ENCODE measurements at places on chromosomes 6 and 20.

GRCh38 chr6:89386917-89387491 is 25.1 kb downstream of the RRAGD start:
- no peak for DNase-seq

- no peak for DNase-seq
Measured at GRCh38 chr20:39289316-39289715, 327.2 kb downstream of the DHX35 start.

- no peak for DNase-seq
Measured at GRCh38 chr20:59662161-59662560, 57.8 kb downstream of the PHACTR3 start.

DNA sequence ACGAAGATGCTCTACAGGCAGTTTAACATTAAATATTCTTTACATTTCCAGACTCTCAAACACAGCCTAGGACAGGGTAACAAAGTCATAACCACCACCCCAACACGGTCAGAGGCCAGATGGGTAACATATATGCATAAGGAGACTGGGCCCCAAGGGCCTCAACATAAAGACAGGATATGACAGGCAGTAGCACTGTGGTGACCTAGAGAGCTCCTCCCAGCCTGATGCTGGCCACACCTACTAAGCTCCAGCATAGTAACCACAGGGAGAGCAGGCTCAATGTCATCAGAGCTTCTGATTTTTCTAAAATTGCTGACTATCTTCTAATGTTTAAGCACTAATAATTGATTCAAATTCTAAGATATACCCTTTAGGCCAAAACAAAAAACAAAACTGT is 21.7 kb downstream of the SMLR1 start:
- no peak for DNase-seq

DNA sequence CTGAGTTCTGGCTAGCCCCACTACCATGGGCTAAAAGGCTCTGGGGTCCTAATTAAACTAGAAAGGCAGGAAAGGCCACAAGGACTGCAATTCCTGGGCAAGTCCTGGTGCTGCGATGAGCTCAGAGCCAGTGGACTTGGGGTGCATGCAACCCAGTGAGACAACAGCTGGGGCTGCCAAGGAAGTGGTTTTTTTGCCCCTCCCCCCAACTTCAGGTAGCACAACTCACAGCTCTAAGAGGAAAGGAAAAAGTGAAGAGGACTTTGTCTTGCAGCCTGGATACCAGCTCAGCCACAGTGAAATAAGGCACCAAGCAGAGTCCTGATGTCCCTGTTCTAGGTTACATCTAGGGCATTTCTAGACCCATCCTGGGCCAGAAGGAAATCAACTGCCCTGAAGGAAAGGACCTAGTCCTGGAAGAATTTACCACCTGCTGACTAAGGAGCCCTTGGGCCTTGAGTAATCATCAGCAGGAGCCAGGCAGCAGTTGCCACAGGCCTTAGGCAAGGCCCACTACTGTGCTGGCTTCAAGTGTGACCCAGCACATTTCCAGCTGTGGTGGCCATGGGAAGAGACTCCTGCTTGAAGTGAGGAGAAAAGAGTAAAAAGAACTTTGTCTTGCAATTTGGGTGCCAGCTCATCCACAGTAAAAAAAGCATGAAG is 358.4 kb downstream of the BTBD3 start:
- no peak for DNase-seq

DNA sequence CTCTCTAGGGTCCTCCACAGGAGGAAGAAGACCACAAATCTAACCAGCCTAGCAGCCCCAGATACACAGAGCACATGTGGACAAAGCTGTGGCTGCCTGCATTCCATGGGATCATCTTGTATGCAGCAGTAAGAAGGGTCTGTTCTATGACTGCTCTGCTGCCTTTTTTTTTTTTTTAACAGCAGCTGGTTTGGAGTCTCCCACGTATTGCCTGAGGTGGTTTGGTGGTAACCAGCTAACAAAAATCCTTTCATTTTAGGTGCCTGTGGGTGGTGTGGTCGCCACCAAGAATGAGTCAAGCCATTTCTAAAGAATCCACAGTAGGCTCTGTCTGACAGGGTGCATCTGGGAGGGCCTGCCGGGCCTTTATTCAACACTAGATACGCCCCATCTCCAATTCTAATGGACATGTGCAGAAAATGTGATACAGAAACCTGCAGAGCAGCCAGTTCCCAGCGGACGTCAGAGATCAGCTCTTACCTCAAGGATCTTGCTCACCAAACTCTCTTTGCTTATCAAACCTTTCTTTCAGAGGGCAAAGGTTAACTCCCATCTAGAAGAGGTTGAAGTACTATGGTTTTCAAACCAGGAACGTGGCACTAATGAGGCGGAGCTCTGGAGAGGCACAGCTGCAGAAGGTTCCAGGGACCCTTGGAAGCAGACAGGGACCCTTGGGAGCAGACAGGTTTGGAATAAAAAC is 32.0 kb downstream of the GNAS-AS1 start:
- no peak for DNase-seq

GRCh38 chr20:53712212-53712977 is 118.8 kb upstream of the ZNF217 start:
- DNase-seq, result no peak

DNA sequence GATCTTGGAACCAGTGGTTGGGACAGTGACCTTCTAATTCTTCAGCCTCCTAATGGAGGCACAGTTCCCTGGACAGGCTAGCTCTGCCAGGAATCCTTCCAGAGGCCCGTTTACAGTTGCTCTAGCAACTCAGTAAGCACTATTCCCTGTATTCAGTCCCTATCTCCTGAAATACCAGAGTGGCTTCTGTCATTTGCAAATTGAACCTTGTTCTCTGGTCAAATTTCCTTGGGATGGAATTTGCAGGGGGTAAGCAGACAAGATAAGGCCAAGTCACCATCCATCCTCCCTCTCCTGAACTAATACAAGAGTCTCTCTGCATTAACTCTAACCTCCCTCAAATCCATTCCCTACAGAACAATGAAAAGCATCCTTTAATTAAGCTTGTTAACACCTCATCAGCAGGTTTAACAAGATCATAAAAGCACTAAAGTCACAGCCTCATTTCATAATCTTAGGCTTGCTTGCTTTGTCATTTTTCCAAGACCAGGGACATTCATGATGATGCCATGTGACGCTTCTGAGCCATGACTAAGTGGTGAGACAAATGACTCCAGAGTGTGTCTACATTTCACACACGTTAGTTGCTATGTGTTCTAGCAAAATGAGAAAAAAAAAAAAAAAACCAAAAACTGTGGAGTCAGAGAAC is 37.1 kb downstream of the SLC22A23 start:
- DNase-seq, result no peak

DNA sequence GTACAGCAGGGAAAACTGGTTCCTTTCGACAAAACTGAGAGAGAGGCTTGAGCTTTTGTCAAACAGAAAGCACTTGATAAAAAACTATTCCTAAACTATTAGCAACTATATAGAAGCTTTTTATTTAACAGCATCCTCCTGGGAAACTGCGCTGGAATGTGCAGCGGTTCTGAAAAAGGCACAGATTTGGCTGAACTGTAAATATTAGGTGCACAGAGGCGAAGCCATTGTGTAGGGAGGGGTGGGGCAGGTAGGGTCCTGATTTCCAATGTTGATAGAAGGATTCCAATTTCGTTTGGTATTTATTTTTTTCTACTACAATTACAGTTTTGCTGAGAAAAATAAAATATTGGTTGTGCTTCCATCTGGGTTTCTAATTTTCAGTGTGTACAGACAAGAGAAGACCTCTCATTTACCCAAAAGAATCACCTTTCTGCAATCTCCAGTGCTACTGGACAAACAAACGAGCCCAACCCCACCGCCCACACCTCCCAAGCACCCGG is 698 bp upstream of the SH3BGRL2 start:
- no peak for DNase-seq

DNA sequence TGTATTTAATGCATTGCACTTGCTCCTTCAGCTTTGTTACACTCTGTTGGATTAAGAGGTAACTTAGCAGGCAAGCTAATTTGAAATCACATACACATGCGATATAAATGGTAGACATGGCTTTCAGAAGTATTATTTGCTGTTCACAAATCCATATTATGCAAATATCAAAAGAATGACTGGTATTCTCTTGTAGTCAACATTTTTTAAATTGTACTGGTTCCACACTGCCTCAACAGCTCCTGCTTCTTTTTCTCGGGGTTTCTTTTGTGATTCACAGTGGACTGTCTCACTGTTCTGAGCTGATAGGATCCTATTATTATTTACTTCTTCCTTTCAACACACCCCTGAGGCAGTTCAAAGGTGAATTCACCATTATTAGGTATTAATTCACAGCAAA is 927.4 kb downstream of the KIF16B start:
- DNase-seq, result no peak

- no peak for DNase-seq
Measured at GRCh38 chr6:151514000-151514730, 20.3 kb downstream of the CCDC170 start.

GRCh38 chr20:58891086-58891717 is 38.7 kb downstream of the GNAS start:
- DNase-seq, result peak; percentile 69

DNA sequence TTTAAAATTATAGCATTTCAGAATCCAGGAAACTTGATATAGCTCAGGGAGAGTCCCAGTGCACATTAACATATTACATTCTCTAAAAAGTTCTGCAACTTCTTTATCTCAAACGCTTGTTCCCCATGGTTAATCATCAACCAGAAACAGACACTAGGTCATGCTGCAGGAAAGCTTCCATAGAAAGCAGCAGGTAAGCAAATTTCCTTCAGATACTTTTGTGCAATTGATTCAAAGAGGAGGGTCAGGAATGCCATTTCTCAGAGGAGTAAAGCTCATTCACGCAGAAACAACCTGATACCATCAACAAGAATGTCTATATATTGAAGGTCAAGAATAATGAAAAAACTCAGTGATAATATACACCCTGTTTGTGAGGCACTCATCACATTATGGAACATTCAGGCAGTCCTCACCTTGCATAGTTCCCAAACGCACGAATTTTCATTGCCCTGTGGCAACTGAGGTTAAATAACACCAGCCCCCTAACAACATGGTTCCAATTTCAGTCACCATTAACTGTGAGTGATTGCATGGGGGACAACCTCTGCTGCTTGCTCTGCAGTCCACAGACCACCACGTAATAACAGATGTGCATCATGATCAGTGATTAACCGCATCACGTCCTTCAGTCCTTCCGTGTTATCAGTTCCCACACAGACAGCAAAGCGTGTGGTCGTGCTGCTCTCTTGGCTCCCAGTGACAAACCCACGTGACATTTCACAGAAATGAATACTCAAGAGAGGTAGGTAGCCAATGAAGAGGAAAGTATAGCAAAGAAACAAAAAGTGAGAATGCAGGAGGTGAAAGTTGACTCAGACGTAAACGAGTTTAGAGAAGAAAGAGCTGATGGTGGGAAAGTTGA is 95.7 kb downstream of the LY86 start:
- no peak for DNase-seq

- DNase-seq, result no peak
Measured at GRCh38 chr20:8306937-8307336, 174.9 kb downstream of the PLCB1 start.

DNA sequence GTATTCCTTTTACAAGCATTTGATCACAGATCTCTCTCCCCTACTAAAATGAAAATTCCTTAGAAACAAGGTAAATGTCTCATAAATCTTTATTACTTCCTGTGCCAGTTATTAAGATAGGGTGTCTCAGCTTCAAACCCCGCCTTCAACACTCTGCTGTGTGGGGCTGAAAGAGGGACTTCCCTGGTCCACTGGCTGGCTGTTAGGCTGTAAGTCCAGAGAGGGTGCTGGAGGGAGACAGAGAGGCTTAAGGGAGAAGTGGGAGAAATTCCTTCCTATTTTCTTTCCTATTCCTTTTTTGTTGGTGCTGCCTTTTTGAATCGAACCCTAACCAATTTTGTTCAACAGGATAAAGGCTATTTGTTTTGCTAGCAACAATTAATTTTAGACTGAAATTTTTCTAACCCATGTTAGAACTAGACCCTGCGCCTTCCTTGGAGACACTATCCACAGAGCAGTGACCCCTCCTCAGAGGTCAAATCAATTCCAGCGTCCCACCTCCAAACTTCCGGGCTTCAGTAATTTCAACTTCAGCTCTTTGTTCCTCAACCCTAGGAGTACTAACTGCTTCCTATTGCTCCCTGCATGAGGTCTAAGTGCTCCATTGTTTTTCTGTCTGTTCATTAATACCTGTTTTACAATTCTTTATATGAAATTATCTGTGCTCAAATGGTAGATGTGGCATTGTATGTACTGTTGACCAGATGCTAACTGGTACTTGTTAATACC is 207.5 kb upstream of the OPRM1 start:
- no peak for DNase-seq

DNA sequence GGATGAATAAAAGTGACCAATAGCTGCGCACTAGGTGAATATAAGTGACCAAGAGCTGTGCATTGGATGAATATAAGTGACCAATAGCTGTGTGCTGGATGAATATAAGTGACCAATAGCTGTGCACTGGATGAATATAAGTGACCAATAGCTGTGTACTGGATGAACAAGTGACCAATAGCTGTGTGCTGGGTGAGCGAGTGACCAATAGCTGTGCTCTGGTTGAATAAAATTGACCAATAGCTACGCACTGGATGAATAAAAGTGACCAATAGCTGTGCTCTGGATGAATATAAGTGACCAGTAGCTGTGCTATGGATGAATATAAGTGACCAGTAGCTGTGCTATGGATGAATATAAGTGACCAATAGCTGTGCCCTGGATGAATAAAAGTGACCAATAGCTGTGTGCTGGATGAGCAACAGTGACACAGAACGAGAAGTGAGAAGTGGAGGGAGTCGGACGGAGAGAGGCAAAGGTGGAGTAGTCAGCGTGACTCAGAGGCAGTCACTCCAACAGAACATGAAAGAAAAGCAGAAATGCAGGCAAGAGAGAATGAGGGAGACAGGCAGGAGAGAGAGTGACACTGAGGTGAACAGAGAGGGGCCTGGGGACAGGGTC is 38.5 kb downstream of the RBM38 start:
- DNase-seq, result no peak

GRCh38 chr20:49657118-49657901 is 56.4 kb downstream of the B4GALT5 start:
- no peak for DNase-seq

DNA sequence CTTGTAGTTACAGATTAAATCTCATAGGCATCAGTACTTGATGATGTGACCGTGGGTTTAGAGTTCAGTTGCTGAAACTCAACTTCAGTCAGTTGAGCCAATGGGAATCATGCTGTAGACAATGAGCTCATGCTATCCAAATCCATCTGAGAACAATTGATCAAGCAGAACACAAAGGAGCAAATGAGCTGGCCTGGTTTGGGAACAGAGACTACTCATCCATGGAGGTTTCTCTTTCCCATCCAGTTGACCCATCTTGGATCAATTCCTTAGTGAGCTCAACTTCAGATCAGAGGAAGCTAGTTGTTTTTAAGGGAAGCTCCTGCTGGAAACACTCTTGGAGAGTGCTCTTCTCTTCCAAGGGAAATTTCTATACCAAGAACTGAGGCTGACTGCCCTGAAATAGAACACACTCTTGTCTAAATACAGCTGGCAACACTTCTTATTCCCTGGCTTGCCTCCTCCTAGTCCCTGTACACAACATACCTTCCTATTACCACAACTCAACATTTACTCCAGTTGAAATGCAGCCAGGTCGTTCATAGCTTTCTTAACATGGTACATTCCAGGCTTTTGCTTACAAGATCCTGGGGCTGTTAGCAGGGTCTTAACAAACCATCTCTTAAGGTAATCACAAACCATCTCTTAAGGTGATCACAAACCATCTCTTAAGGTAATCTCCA is 203.9 kb upstream of the PRDM1 start:
- no peak for DNase-seq
